ENCODE measurements at places on chromosomes 12 and 14.

DNA sequence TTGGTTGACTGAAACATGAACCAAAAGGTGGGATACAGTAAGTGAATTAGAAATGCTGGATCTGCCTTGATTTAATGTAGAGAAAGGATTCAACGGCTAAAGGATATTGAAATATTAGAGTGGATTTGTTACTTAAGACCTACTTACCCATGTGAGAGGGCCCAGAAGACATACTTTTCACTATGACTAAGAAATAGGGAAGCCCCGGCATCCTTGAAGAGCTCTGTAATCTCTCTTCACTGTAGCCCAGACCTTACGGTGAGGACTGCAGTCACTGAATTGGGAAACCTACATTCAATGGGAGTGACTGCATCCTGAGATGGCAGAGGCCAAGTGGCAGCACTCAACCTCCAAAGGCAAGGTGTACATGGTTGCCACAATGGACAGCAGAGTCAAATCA is 52.5 kb downstream of the KANSL2 start:
- DNase-seq = no peak

DNA sequence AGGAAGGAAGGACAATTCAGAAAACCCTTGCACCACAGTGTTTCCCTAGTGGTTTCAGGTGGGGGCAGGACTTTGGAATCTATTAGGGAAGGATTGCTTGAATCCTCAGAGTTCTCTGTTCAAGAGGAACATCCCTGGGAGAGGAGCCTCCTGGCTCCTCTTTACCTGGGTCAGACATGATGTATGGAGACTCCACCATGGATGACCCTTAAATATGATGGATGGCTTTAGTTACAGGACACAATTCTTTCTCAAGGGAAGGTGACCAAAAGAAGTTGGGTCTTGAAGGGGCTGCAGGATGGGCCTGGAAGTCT is 396.6 kb downstream of the NRXN3 start:
- no peak for DNase-seq

DNA sequence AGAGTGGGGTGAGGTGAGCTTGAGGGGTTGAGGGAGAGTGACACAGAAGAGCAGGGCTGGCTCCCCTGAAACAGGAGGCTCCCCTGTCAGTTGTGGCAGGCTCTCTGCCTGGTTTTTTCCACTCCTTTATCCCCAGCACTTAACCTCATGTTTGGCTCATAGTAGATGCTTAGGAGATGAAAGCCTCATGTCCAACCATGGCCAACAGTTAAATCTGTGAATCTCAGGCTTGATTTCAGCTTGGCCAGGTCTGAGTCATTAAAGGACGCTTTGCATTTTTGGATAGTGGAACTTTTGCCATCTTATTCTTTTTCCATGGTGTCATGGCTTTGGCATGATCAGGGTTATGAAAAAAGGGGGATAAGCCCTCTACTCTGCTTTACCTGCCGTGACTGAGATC is 117.2 kb downstream of the CACNA1C start:
- no peak for DNase-seq

DNA sequence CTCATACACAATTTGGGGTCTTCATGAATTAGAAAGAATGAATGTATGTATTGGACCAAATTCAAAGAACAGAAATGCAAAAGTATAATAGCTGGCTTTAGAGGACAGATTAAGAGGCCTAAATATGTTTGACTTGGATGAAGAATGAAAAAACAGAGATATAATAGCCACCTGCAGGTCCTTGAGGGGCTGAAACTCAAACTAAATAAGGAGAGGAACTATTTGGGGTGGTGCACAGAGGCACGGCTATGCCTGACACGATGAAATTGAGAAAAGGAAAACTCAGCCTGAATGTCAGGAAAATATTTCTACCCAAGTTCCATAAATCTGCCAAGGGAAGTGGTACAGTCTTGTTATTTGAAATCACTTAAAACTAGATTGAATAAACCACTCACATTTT is 222.9 kb upstream of the DDHD1 start:
- no peak for DNase-seq

GRCh38 chr12:121678716-121679300 is 9.4 kb upstream of the MORN3 start:
- DNase-seq = no peak

- no peak for DNase-seq
These were observed 76.8 kb downstream of the CRADD start for GRCh38 chr12:93753838-93754429.

- DNase-seq = no peak
These were observed 21.0 kb upstream of the SNX6 start for GRCh38 chr14:34650786-34651584.

- DNase-seq = no peak
These were observed 717.5 kb downstream of the RERGL start for GRCh38 chr12:17372508-17372907.

DNA sequence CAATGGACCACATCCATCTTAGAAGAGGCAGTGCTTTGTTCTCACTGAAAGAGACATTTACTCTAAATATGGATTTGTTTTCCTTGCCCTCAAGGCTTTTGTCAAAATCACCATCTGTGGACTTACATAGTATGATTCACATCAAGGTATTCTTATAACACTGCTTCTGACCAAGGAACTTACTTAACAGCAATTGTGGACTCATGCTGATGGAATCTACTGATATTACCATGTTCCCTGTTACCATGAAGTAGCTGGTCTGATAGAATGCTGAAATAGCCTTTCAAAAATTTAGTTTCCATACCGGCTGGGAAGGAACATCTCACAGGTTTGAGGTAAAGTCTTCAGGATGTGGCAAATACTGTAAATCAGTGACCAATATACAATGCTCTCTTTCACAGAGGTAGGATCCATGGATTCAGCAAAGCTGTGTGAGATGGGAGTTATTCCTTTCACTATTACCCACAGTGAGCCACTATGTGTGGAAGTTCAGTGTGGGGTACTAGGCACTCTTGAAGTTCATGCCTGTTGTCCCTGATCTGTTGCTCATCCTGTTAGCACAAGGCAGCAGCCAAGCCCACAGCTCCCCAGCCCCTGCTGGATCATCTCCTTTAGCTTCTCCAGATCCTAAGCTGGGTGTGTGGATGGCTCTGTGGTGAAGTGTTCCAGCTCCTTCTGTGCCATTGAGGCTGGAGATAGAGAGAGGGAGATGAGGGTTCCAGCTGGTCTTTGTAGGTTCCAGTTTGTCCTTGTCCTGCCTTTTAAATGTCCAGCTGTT is 126.4 kb downstream of the ATP23 start:
- no peak for DNase-seq

DNA sequence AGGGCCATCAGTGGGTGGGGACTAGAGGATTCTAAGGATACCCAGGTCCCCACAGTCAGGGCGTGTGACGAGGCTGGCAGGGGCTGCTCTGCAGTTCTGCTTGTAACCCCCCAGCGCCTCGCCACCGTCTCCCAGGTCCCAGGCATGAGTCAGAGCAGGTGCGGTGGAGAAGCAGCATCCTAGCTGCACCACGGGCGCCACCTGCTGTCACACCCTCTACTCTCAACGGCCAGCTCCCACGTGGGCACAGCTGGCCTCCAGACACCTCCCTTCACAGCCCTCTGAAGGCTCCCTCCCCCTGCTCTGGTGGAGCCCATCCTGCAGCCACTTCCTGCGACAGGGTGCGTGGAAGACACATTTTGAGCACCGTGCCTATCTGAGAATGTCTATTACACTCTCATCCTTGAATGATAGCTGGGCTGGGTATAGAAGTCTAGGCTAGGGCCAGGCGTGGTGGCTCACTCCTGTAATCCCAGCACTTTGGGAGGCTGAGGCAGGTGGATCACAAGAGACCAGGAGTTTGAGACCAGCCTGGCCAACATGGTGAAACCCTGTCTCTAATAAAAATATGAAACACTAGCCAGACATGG is 6.9 kb upstream of the NUDT14 start:
- DNase-seq = no peak

- peak; percentile 87 for DNase-seq
These were observed 14.5 kb upstream of the LLPH start for GRCh38 chr12:66144791-66145754.

GRCh38 chr12:29921307-29921706 is 137.6 kb upstream of the TMTC1 start:
- DNase-seq = no peak

GRCh38 chr14:105532735-105533141 is 6.4 kb downstream of the TMEM121 start:
- DNase-seq = peak; percentile 35

DNA sequence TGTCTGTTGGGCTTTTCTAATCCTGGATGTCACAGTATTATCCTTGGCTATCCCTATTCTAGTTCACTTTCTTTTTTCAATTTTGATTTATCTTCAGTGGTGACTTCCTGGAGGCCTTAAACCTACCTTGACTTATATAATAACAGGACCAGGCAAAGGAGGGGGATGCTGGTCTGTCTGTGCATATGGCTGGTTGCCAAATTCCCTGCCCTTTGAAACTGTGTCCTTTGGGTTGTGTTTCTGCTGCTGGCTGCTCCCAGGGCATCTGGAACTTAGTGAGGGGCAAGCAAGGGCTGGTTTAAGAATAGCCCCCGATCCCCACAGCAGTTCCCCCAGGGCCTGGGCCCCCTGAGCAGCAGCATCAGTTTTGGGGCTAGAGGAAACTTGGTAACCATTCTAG is 96.0 kb upstream of the MAX start:
- no peak for DNase-seq

DNA sequence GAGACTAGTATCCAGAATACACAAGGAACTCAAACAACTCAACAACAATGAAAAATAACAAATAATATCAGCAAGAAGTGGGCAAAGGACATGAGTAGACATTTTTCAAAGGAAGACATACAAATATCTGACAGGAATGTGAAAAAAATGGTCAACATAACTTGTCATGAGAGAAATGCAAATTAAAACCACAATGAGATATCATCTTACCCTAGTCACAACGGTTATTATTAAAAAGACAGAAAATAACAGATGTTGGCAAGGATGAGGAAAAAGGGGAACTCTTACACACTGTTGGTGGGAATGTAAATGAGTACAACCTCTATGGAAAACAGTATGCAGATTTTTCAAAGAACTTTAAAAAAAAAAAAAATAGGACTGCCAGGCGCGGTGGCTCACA is 20.4 kb downstream of the VWF start:
- no peak for DNase-seq

DNA sequence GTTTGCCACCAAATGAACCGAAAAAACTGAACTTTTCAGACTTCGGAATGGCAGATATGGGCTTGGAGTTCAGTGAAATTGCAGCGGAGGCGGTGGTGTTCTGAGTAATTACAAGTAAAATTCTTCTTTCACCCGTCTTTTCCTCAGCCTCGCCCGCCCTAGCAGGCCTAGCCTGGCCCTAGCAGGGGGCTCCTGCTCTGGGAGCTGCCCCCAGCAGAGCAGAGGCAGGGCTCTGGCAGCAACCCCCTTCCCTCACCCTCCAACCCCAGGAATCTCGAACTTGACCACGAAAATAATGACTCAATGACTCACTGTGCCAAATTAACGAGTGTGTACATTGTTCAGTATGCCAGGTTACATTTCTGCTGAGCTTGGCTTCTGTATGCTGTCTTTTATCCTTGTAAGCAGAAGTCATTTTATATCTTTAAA is 1.1 kb downstream of the PAPLN start:
- DNase-seq = no peak

- DNase-seq = no peak
These were observed 196.2 kb upstream of the ALG10 start for GRCh38 chr12:33825986-33826602.

- DNase-seq = no peak
These were observed 273.9 kb downstream of the ZFP36L1 start for GRCh38 chr14:68518761-68519670.

GRCh38 chr14:92751819-92752218 is 3.4 kb upstream of the LGMN start:
- DNase-seq = no peak

DNA sequence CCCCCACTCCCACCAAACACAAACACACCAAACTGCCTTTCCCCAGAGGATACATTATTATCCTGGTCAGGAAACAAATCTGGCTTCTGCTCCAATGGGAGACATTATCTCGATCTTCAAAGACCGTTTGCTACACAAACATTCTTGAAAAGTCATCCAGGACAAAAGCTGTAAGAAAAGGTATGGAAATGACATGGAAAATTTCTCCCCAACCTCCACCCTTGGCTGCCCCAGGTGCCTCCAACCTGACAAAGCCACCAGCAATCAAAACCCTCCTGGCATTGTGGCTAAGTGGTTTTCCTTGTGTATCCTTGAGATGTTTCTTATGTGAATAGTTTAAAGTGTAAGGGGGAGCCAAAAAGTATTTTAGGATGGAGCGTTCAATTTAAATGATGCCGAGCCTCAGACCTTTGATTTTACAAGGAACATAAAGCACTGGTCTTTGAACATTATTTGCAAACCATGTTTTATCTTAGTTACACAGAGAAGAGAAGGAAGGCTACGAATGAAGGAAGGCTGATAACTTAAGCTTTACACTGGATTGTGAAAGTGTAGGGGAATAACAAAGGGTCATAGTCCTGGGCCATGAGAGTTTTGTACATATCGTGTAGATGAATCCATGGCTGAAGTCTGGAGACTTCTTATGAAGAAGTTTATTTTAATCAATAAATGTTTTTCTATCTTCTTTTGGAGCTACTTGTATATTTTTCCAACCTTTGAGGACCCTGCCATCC is 418.9 kb upstream of the TMTC1 start:
- no peak for DNase-seq

DNA sequence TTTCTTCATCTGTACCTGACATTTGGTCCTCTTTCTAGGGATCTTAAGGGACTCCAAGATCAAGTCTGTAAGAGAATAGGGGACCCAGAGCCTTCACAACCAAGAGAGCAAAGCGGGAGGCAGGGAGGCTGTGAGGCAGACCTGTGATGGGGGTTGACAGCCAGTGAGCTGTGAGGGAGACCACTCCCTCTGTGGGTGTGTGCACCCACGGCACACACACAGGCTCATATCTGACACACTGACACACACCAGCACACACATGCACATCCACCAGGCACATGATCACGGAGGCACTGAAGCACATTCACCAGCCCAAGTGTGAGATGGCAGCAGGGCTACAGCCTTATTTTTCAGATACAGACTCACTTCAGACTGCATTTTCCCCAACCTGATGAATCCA is 55.2 kb downstream of the SPTB start:
- no peak for DNase-seq

- no peak for DNase-seq
These were observed 413.5 kb upstream of the SEL1L start for GRCh38 chr14:81946834-81947798.

DNA sequence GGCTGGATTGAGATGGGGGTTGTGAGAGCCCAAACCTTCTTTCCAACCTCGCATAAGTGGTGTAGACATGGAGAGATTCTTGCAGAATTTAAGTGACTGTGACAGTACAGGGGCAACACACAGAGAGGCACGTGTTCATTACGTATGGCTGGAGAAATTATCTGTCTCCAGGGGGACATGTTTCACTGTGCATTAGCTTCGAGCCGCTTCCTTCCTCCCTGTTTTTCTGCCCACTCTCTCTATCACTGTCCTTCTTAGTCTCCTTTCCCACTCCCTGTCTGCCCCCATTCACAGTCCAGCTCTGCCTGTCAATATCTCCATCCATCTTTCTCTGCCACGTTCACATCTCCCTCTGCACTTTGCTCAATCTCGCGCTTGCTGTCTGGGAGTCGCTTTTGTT is 11.5 kb upstream of the C14orf93 start:
- DNase-seq = no peak

DNA sequence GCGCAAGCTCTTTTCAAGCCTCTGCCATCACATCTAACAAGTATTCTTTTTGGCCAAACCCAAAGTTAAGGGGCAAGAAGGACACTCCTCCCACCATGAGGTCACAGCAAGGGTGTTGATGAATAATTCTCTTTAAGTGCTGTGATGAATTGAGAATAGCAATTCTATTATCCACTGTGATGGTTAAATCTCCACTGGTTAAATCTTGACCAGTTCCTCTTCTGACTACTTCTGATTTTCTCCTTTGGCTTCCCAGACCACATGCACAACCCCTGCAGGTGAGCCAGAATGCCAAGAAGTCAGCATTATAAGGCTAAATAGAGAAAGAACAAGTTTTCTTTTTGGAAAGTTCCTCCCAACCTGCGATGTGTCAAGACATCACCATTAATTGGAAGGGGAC is 90.6 kb upstream of the BCL2L14 start:
- no peak for DNase-seq

Measured in HL-60 (cell line).